ENCODE measurements at places on chromosomes 11 and 22. TPM values are rescaled to one million over a fixed set of nuclear protein-coding genes. Genes with fewer than 3 reads are reported as not detected.

DNA sequence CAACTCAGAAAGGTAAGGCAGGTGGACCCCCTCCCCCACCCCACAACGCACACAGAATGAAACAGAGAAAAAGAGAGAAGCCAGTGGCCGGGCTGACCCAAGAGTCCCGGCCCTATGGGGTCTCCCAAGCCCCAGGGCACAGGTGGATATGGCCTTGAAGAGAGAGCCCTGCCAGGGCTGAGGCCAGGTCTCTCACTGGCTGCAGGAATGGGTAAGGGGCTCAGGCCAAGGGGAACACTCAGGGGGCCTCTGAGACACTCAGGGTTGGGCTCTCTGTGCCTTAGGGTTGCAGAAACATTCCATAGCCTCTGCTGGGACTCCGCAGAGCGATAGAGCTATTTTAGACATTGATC, 98.0 kb downstream of the PDE2A start:
- DNase-seq, result no peak

GRCh38 chr11:58927393-58928106, 11.7 kb upstream of the GLYATL1 start:
- DNase-seq, result peak; percentile 30

GRCh38 chr11:16357775-16358174, 1.4 kb upstream of the SOX6 start:
- DNase-seq, result no peak

DNA sequence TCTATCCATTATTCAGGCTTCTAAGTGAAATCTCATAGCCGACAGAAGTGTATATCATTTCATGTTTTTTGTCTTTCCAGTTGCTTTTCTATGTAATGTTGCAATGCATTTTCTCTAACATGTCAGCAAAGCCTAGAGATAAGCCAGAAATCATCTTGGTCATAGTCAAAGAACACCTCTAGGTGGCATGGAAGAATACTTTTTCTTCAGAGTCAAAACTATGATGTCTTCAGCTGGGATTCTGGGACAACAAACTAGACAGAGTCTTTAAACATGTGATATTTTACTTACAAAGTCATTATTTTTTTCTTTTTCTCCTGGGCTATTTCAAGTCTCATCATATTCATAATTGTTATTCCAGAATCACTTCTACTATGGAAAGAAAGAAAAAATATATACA, 4.4 kb downstream of the GAS2 start:
- no peak for DNase-seq

GRCh38 chr11:15875943-15876342, 480.4 kb downstream of the SOX6 start:
- DNase-seq, result no peak

GRCh38 chr11:5689551-5689983, at the start of gene TRIM22:
Gene TRIM22, plus strand, starts transcription at chr11:5689790. Its CDS starts 6,443 bp downstream, at chr11:5696233.
- peak; percentile 59 for DNase-seq

BRD1 gene
- total RNA-seq, result 122 TPM

DNA sequence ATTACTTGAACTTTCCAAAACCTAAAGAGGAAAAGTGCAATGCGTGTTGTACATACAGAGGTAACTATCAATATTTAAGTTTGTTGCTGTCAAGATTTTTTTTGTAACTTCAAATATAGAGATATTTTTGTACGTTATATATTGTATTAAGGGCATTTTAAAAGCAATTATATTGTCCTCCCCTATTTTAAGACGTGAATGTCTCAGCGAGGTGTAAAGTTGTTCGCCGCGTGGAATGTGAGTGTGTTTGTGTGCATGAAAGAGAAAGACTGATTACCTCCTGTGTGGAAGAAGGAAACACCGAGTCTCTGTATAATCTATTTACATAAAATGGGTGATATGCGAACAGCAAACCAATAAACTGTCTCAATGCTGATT, 2.1 kb downstream of the ADM start:
- DNase-seq, result no peak

DNA sequence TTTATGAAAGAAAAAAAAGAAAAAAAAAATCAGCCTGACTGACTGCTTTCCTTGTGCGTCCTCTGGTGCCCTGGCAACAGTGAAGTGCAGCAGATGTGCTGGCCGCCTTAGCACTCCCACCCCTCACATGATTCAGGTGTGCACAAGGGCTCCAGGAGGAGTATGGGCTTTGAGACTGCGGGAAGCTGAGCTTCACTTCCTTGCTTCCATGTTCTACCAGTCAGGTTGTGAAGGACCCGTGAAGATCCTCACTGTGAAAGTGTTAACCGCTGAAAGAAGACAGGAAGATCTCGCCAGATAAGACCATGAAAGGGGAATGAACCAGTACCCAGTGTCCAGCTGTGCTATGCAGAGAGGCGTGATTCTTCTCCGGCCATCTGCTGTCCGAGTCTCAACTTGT, 48.2 kb downstream of the HIRA start:
- peak; percentile 6 for DNase-seq

SMC1B gene
- 24.7 TPM for total RNA-seq

GRCh38 chr11:82895437-82896091, 4.7 kb downstream of the PRCP start:
- no peak for DNase-seq

- no peak for DNase-seq
Measured at GRCh38 chr11:120316880-120317688, 8.0 kb upstream of the TLCD5 start.

DNA sequence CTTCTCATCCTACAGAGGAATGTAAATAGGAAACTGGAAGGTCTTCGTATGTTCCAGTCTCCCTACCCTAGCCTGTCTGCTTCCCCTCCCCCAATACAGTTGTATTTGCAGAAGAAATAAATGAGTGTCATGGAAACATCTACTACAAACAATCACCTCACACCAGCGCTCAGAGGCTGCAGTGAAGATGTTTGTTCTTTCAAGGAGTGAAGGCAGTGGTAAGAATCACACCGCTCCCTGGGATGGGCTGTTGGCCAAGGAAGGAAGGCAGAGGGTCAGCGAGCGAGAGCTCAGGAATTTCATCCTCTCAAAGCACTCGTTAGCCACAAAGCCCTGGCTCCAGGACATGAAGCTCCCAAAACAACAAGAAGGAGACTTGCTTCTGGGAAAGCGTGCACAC, 1.1 kb upstream of the IGSF9B start:
- DNase-seq, result peak; percentile 30

DCDC1 gene
- total RNA-seq, result 12.3 TPM

DNA sequence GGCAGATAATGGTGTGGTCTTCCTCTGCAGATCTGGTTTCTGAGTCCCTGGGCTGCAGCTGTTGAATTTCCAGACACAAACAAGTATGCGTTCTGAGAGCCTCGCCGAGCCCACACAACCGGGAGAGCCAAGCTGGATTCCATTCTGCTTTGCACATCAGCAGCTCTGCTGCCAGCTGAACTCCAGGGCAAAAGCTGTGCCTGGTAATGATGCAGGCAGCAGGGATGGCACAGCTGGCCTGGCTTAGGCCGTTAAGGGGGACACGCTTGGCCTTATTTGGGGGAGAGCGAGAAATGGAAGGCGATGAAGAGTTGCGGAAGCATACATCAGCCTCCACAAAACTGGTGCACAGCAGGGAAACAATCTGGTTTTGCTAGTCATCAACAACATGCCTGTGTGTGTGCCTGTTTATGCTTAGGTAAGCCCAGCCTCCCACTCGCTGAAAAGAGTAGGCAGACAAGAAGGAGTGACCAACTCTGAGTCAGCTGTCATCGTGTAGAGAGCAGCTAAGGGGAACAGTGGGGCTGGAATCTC, 25.1 kb downstream of the ADAMTS8 start:
- no peak for DNase-seq

GRCh38 chr22:42300259-42301076, 30.0 kb upstream of the TCF20 start:
- no peak for DNase-seq

CARD16 gene
- total RNA-seq, result 1.4 TPM

- DNase-seq, result no peak
Measured at GRCh38 chr11:110471371-110471770, 41.6 kb downstream of the FDX1 start.

- no peak for DNase-seq
Measured at GRCh38 chr22:36303115-36303467, 50.2 kb downstream of the APOL1 start.

KRTAP5-9 gene
- total RNA-seq, result 3.6 TPM

- DNase-seq, result peak; percentile 10
Measured at GRCh38 chr22:19818324-19819207, 36.1 kb downstream of the GNB1L start.

DNA sequence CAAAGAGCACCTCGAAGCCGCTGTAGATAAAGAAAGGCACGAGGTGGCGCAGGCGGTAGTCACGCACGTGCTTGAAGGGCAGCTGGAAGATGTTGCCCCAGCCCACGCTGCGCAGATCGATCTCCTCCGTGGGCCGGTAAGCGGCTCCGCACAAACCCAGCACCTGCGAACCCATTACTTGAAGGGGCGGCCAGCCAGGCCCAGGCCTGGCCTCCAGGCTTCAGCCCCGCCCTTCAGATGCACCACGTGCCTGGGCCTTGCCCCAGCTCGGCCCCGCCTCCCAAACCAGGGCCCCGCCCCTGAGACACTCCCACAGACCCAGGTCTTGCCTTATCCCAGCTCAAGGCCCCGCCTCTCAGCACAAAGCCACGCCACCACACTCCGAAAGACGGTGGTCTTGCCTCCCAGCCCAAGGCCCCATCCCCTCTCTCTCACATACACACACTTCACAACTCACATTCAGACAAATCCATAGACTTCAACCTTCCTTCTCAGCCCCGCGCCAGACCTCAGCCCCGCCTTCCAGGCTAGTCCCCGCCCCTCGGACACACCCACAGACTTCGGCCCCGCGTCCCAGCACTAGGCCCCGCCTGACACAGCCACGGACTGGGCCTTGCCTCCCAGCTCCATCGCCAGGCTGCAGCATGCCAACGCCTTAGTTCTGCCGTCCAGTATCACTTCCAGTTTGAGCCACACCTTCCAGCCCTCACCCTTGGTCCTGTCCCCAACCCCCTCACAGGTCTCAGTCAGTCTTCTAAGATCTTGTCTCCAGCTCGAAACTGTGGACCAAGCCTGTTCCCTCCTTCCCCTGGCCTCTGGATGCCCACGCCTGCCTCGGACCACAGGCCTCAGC, 7.0 kb downstream of the UNC93B1 start:
- DNase-seq, result peak; percentile 71
